ENCODE measurements at places on chromosomes 5 and 9. TPM values are rescaled to one million over a fixed set of nuclear protein-coding genes. Genes with fewer than 3 reads are reported as not detected.

The STPG3 gene
- not detected for total RNA-seq

GRCh38 chr5:151107084-151107483 lies 26.2 kb upstream of the TNIP1 start:
- no peaks in the 10 kb centered on the region for H3K27me3 ChIP-seq
- peaks cover 85% of the 10 kb centered on the region for H3K36me3 ChIP-seq
- DNase-seq: no peak
- no peak overlapping the region for H3K4me3 ChIP-seq
- H3K4me1 ChIP-seq: no peaks in the 10 kb centered on the region

- no peaks in the 10 kb centered on the region for H3K27me3 ChIP-seq
- no peak for DNase-seq
- no peak overlapping the region for H3K27ac ChIP-seq
- no peaks in the 10 kb centered on the region for H3K36me3 ChIP-seq
- no peaks in the 10 kb centered on the region for H3K4me1 ChIP-seq
Measured at GRCh38 chr9:89304834-89305188, 6.2 kb upstream of the CKS2 start.

GRCh38 chr9:136960212-136960937 lies 8.3 kb downstream of the LCN12 start:
- no peaks in the 10 kb centered on the region for H3K27me3 ChIP-seq
- no peak overlapping the region for H3K27ac ChIP-seq
- no peaks in the 10 kb centered on the region for H3K4me1 ChIP-seq
- no peak overlapping the region for H3K4me3 ChIP-seq
- H3K36me3 ChIP-seq: no peaks in the 10 kb centered on the region

GRCh38 chr5:80193401-80193800 lies 62.4 kb downstream of the SERINC5 start:
- no peak for DNase-seq
- H3K4me3 ChIP-seq: no peak overlapping the region
- no peaks in the 10 kb centered on the region for H3K36me3 ChIP-seq
- H3K4me1 ChIP-seq: no peaks in the 10 kb centered on the region
- no peaks in the 10 kb centered on the region for H3K27me3 ChIP-seq
- H3K27ac ChIP-seq: peak overlapping the region; percentile 85

- DNase-seq: no peak
Measured at GRCh38 chr5:170599756-170600155, 95.9 kb downstream of the KCNIP1 start.
